ENCODE measurements at places on chromosomes 16 and 17.

DNA sequence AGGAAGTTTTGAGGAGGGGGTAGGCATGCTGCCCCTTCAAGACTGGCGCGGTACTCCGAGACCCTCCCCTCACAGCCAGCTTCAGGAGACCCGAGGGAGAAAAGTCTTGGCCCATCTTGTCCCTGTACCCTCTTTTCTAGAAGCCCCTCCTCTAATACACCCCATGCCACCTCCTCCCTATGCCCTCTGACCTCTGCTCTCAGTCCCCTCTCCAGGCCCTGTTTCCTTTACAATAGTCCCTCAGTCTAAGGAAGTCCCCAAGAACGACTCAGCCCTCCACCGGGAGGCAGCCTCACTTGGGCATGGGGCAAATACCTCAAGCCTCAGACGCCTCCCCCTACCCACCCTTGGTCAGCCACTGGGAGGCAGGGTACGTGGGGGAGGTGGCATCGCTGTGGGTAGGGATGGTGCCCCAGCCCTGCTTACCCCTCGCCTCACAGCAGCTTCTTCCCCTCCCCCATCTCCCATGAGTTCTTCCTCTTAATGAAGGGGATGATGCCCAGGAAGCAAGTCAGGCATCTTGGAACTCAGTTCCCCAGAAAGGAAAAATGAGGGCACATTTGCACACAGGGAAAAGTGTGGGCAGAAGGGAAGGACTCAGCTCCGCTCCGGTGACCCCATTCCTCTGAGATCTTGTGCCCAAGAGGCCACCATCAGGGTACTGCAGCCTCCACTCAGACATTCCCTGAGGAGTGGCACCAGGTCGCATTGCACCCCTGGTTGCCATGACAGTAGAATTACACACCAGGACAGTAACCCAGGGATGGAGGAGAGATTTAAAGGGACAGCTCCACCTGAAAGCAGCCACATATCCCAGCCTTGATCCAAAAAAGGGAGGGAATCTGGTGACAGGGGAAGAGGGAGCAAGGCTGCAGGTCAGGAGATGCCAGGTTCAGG, 6.2 kb downstream of the MPP2 start:
- DNase-seq, result no peak
- H3K27me3 ChIP-seq, result peaks cover 5% of the 10 kb centered on the region
- no peak overlapping the region for H3K27ac ChIP-seq

DNA sequence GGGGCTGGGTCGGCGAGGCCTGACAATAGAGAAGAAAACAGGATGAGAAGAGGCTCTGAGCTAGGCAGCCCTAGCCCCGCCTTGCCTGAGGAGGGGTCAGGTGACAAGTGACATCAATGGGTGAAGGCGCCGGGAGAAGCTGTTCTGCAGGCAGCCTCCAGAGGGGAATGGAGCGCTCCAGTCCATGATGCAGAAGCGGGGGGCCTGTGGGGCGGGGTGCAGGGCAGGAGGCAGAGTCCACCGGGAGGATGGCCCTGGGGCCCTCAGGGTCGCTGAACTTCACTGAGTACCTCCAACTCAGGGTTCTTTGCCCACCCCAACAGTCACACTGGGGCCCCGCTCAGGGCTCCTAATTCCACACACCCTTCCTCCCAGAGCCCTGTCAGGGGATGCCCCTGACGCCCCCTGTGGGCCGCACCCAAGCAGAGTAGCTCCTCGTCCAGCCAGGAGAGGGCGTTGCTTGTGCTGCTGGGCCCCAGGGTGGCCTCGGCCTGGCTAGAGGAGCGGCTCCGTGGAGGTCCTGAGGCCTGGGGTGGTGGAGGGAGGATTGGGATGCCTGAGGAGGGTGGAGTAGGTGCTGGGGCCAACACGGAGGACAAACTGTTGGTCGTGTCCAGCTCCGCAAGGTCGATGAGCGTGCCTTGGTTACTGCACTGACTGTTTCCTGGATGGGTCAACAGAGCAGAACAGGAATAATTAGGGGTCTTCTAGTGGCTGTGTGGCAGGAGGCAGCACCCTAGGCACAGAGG, 20.8 kb downstream of the GGA3 start:
- DNase-seq, result no peak
- no peaks in the 10 kb centered on the region for H3K27me3 ChIP-seq
- H3K27ac ChIP-seq, result no peak overlapping the region
- no peak overlapping the region for H3K4me3 ChIP-seq

DNA sequence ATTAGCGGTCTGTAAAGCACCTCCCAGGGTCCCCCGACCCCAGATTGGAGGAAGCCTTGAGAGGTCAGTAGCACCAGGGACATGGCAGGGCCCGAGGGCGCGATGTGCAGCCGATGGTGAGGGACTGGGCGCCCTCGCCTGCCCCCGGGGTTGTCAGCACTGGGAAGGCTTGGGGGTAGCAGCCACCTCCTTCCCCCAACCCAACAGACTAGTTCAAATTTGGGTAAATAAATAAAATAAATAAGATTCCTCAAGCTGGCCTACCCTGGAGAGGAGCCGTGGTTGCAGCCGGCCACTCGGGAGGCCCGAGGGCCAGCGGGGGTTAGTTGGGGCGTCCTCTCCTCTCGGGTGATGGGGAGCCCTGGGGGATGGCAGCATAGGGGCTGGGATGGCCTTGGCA, 1.5 kb downstream of the C16orf92 start:
- no peaks in the 10 kb centered on the region for H3K4me1 ChIP-seq
- no peak overlapping the region for H3K27ac ChIP-seq
- no peaks in the 10 kb centered on the region for H3K27me3 ChIP-seq
- H3K4me3 ChIP-seq, result no peak overlapping the region

- H3K4me1 ChIP-seq, result no peaks in the 10 kb centered on the region
- H3K27me3 ChIP-seq, result no peaks in the 10 kb centered on the region
These were observed 5.2 kb upstream of the GHDC start for GRCh38 chr17:42199416-42200011.

DNA sequence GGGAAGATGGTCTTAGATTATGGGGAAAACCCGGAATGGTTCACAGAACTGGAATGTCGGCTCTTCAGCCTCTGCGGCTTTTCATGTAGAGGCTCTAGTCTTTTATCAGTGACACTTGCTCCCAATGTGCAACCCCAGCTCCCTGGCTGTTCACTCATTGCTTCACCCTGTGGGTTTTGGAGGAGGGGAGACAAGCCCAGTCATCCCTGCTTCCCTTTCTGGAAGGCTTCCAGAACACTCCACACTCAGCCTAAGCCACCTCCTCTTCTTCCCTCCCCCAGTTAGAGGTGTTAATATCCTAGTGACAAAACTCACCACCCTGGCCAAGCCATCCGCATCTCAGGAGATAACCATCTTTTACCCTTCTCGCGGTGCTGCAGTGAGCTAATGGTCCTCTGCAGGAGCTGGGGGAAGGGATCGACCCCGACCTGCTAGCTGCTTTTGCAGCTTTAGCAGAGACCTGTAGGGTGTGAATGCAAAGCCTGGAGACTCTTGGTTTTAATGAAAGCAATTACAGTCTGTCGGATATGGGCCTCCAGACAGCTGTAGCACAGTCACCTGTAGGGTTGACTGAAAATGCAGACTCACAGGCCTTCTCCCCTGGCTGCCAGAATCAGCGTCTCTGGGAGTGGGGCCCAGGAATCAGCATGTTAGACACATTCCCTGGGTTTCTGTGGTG, 24.3 kb upstream of the LASP1NB start:
- no peak overlapping the region for H3K4me3 ChIP-seq
- peak overlapping the region; percentile 62 for H3K27ac ChIP-seq
- no peaks in the 10 kb centered on the region for H3K27me3 ChIP-seq

GRCh38 chr17:20206068-20206467, 196.9 kb downstream of the SPECC1 start:
- no peaks in the 10 kb centered on the region for H3K4me1 ChIP-seq
- no peak overlapping the region for H3K27ac ChIP-seq
- DNase-seq, result no peak
- H3K27me3 ChIP-seq, result no peaks in the 10 kb centered on the region
- H3K4me3 ChIP-seq, result no peak overlapping the region
- H3K36me3 ChIP-seq, result no peaks in the 10 kb centered on the region

DNA sequence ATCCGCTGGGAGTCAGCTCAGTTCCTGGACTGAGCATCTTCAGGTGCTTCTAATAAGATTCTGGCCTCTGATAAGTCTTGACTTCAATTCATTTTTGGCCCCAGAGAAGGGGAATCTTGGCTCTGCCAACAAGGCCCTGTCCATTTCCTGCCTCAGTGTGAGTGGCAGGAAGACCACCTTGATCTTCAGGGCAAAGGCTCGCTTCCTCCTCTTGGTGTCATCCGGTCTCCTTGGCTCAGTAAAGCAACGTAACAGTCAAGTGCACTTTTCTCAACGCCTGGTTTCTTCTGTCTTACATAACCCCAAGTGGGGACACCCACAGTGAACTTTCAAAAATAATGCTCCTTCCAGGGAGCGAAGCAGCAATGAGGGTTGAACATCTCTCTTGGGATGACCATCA, 169.8 kb downstream of the PRKCB start:
- H3K27me3 ChIP-seq, result peaks cover 3% of the 10 kb centered on the region
- H3K36me3 ChIP-seq, result no peaks in the 10 kb centered on the region
- no peak for DNase-seq
- H3K4me1 ChIP-seq, result no peaks in the 10 kb centered on the region

DNA sequence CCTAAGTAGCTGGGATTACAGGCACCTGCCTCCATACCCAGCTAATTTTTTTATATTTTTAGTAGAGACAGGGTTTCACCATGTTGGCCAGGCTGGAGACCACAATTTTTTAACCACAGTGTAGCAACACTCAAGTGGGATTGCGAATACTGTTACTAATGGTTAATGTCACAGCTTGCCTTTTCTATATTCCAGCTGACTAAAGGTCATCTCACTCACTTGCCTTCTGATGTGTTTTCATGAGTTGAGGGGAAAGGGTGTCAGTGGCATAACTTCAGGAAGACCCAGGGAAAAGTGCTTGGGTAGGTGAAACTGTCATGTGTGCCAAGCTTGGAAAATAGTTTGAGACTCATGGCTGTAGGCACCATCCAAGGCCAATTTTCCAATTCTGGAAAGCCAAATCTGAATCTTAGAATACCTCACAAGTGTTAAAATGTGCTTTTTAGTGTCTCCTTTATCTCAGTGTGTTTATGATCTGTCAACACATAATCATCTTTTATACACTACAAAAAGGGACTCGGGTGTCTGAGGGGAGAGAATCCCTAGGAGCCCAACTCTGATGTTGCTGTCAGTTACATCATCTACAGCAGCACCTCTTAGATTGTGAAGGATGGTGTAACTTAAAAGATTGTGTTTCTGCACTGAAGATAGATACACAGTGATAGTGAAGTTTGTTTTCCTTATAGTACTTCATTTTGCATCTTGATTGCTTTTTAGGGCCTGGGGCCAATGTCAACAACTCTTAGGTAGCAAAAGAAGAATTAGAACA, 27.1 kb downstream of the OGFOD1 start:
- no peak for DNase-seq
- H3K4me3 ChIP-seq, result no peak overlapping the region
- no peaks in the 10 kb centered on the region for H3K4me1 ChIP-seq
- H3K36me3 ChIP-seq, result no peaks in the 10 kb centered on the region
- H3K27ac ChIP-seq, result no peak overlapping the region
- H3K27me3 ChIP-seq, result no peaks in the 10 kb centered on the region

DNA sequence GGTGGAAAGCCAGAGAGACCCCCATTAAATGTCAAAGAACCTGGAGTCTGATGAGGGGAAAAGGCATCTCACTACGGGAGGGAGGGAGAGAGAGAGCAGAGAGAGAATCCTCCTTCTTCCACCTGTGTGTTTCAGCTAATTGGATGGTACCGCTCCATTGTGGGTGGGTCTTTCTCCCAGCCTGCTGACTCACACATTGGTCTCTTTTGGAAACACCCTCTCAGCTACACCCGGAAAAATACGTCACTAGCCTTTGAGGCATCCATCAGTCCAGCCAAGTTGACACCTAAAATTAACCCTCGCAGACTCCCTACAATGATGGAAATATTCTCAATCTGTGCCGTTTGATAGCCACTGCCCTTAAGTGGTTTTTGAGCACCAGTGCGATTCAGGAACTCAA, 100.4 kb downstream of the ELAC2 start:
- DNase-seq, result no peak
- H3K27me3 ChIP-seq, result no peaks in the 10 kb centered on the region
- H3K36me3 ChIP-seq, result no peaks in the 10 kb centered on the region
- H3K27ac ChIP-seq, result no peak overlapping the region
- H3K4me1 ChIP-seq, result no peaks in the 10 kb centered on the region

- H3K36me3 ChIP-seq, result no peaks in the 10 kb centered on the region
- DNase-seq, result no peak
- no peak overlapping the region for H3K27ac ChIP-seq
- no peaks in the 10 kb centered on the region for H3K4me1 ChIP-seq
These were observed 115.0 kb downstream of the RAP1GAP2 start for GRCh38 chr17:2911035-2911754.

GRCh38 chr17:13114601-13115031, 96.8 kb upstream of the ELAC2 start:
- no peaks in the 10 kb centered on the region for H3K36me3 ChIP-seq
- no peak for DNase-seq
- H3K27me3 ChIP-seq, result peaks cover 6% of the 10 kb centered on the region
- no peak overlapping the region for H3K4me3 ChIP-seq
- no peaks in the 10 kb centered on the region for H3K4me1 ChIP-seq

DNA sequence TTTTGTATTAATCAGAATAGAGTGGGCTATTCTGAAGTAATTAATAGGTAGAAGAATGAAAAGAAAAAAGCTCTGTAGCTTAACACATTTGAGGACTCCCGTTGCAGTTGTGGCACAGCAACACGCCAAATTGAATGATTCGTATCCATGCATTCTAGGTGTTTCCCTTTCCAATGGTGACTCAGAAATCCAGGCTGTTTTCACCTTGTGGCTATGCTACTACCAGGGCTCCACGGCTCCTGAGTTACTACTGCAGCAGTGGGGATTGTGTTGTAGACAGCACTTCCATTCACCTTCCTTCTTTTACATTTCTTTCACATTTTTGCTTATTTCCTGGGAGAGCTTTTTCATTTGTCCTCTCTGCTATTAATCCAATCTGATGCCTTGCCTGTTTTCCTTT, 1616.4 kb downstream of the CDH8 start:
- no peak overlapping the region for H3K27ac ChIP-seq
- DNase-seq, result no peak
- H3K4me3 ChIP-seq, result no peak overlapping the region
- no peaks in the 10 kb centered on the region for H3K27me3 ChIP-seq

DNA sequence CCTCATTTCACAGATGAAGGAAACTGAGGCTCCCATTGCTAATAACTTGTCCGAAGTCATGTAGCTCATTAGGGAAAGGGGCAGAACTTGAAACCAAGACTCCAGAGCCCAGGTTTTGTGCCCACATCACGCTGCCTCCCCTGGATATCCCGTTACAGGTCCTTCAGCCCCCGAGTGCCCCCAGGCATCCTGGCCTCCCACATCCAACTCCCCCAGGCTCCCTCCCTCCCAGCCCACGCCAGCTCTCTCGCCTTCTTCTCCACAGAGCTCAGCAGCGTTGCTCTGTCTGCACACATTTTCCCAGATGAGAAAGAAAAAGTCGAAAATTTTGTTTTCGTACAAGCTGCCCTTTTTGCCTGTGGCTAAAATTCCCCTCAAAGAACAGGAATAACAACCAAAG, 14.3 kb upstream of the METTL22 start:
- H3K27ac ChIP-seq, result no peak overlapping the region
- no peak overlapping the region for H3K4me3 ChIP-seq
- no peak for DNase-seq
- H3K36me3 ChIP-seq, result no peaks in the 10 kb centered on the region
- no peaks in the 10 kb centered on the region for H3K27me3 ChIP-seq
- H3K4me1 ChIP-seq, result no peaks in the 10 kb centered on the region
